ENCODE measurements at places on chromosomes 5 and 9. TPM values are rescaled to one million over a fixed set of nuclear protein-coding genes. Genes with fewer than 3 reads are reported as not detected.

- DNase-seq: no peak
These were observed 309.4 kb downstream of the NR3C1 start for GRCh38 chr5:143094087-143094521.

Gene SHC3
- 1.1 TPM for total RNA-seq

DNA sequence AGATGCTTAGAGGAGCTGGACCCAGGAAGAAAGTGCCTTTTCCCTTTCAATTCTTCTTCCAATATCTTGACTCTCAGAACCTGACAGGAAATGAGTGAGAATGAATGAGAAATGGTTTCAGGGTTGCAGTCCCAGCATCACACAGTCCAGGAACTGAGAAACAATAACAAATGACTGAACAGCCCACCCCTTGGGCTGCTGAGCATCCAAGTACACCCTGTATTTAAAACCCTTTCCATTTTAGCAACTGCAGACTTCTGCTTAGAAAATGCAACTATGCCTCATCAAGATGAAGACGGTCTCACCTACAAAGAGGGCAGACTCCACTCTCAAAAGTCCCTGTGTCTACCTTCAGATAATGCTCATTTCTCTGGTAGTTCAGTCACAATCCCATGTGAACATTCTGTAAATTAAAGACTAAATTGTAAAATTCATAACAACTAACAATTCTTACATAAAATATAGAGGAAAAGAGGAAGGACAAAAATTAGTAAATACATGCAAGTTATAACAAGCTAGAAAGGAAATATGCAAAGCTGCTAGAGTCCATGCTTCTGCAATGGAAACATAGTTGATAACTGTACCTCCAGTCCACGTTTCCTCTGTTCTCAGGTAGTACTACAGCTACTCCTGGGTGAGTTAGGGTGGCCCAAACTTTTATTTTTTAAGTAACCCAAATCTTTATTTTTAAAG is 316.5 kb downstream of the ICE1 start:
- DNase-seq: no peak

GRCh38 chr9:38529317-38529716 is 91.1 kb downstream of the ANKRD18A start:
- DNase-seq: no peak

- DNase-seq: no peak
These were observed 80.7 kb downstream of the GLDC start for GRCh38 chr9:6564868-6565267.

Gene PPP1R2B
- total RNA-seq: not detected

Gene FAM151B
- total RNA-seq: 2.1 TPM

DNA sequence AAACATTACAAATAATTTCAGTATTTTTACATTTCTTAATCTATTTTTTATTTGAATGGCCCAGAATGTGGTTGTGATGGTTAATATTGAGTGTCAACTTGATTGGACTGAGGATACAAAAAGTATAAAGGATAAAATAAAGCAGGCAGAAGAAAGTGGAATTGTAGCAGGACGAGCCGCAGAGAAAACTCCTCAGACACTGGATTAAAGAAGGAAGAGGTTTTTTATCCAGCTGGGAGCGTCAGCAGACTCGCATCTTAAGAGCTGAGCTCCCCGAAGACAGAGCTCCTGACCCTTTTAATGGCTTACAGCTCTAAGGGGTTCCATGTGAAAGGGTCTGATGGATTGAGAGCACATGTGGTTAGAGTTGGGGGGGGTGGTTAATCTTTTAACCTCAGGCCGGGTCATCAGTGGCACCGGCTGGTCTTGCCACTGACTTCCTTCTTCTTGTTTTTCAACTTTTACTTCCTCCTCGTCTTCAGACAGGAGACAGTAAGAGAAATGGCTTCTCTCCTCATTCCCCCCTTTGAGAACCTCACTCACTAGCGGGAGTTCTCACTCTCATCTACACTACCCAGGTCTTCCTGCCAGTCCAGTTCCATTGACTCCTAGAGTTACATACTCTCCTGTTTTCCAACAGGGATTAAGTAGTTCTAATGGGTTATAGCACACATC is 80.0 kb downstream of the TMEM161B start:
- no peak for DNase-seq

DNA sequence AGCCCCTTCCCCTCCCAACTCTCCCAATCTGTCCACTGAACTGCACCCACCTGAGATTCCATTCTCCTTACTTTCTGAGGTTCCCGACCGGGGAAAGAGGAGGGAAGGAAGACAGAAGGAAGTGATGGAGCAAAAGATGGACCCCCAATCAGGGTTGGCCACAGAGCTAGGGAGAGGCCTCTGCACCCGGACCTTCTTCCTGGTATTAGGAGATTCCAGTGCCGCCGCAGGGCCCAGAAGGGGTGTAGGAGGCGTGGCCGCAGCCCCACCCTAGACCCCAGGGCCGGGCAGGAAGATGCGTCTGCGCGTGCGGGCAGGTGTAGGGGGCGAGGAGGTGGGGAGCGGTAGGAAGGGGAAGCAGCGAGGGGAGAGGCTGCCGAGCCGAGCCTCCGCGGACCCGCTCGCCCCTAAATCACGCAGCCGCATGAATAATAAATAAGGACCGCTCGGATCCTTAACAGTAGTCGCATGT is 104.2 kb upstream of the MVB12B start:
- DNase-seq: no peak

- DNase-seq: no peak
These were observed 88.8 kb upstream of the EQTN start for GRCh38 chr9:27385606-27386322.

- no peak for DNase-seq
These were observed 86.8 kb upstream of the HSPA9 start for GRCh38 chr5:138661991-138662434.
